ENCODE measurements at places on chromosomes 2 and 18. TPM values are rescaled to one million over a fixed set of nuclear protein-coding genes. Genes with fewer than 3 reads are reported as not detected.

Gene PTMA
- total RNA-seq, result 478 TPM

GRCh38 chr2:12534646-12535263, 182.0 kb upstream of the TRIB2 start:
- H3K27me3 ChIP-seq, result no peaks in the 10 kb centered on the region
- H3K4me1 ChIP-seq, result no peaks in the 10 kb centered on the region
- no peak for DNase-seq

DNA sequence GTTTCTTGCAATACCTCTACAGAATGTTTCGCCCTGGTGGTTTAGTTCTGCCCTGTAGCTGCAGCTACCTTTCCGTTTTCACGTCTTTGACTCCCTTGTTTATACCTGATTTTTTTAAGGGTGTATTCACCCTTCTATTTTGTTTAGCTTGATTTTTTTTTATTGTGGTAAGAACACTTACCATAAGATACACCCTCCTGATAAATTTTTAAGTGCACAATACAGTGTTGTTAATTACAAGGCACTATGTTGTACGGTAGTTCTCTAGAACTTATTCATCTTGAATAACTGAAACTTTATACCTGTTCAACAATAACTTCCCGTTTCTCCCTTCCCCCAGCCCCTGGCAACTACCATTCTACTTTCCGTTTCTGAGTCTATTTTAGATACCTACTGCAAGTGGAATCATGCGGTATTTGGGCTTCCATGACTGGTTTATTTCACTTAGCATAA, 48.9 kb upstream of the NABP1 start:
- H3K27me3 ChIP-seq, result no peaks in the 10 kb centered on the region
- H3K4me3 ChIP-seq, result no peak overlapping the region
- H3K27ac ChIP-seq, result no peak overlapping the region
- no peaks in the 10 kb centered on the region for H3K4me1 ChIP-seq

Gene RAD51AP2
- total RNA-seq, result not detected

DNA sequence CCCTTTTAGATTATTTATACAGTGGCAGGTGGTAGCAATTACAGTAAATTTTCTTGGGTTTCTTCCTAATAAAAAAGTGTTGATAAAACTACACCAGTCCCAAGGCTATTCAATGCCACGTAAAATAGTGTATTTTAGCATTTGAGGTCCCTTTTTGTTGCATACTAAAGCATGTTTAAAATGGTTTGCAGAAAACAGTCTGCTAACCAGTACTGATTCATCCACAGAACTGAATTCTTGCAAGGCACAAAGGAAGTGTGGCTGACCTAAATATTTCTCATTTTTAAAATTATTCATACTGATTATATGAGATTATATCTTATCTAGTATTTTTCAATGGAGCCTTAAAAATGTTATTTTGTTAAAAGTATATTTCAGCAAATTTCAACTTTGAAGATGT, 98.1 kb downstream of the SMAD2 start:
- H3K36me3 ChIP-seq, result peaks cover 2% of the 10 kb centered on the region
- no peak overlapping the region for H3K4me3 ChIP-seq
- H3K27me3 ChIP-seq, result no peaks in the 10 kb centered on the region
- no peak overlapping the region for H3K27ac ChIP-seq

- H3K27me3 ChIP-seq, result no peaks in the 10 kb centered on the region
- no peaks in the 10 kb centered on the region for H3K4me1 ChIP-seq
- no peak for DNase-seq
- H3K36me3 ChIP-seq, result no peaks in the 10 kb centered on the region
Measured at GRCh38 chr2:190986221-190986953, 27.6 kb downstream of the STAT1 start.

DNA sequence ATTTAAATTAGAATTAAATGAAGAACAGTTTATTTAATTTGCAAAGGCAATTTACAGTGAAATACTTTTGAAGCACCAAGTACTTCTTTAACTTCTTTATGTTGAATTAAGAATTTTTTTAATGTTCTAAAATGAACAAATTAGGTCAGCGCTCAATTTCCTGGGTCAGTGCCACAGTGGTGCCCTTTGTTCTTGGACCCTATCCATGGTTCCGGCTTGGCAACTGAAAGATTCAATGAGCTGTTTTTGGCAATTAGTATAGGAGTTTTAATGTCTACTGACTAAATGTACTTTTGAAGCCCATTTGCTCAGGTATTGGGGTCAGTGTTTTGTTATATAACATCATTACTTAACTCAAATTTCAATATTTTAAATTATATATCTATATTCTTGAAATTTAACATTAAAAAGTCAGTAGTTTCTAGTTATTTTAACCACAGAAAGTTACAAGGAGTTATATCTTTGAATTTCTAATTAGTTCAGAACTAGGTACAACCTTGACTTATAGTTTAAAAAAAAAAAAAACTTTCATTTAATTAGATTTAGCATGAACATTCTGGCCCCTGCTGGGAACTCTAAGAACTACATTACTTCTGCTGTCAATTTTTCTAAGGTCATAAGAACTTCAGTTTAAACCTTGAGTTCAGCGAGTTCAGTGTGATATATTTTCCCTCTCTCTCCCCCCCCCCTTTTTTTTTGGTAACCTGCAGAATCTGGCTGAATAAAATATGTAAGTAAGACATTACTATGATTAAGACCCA, 7.6 kb upstream of the MSTN start:
- no peaks in the 10 kb centered on the region for H3K27me3 ChIP-seq
- H3K4me1 ChIP-seq, result peaks cover 4% of the 10 kb centered on the region
- no peak overlapping the region for H3K27ac ChIP-seq
- no peak for DNase-seq
- H3K36me3 ChIP-seq, result no peaks in the 10 kb centered on the region

DNA sequence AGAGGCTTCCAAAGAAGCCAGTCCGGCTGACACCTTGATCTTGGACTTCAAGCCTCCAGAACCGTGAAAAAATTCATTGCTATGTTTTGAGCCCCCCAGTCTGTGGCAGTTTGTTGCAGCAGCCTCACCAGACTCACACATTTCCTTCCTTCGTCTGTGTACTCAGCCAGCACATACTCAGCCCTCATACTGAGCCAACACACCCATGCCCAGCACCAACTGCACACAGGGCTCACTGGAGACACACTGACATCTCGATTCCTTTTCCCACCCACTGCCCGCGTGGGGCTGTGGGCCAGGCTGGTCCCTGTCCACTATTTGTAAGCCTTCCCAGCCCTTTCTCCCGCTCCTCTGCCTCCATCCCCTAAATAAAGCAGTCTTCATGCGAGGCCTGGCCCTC, 24.1 kb upstream of the NMUR1 start:
- H3K36me3 ChIP-seq, result no peaks in the 10 kb centered on the region
- H3K27me3 ChIP-seq, result no peaks in the 10 kb centered on the region
- H3K27ac ChIP-seq, result peak overlapping the region; percentile 86
- no peaks in the 10 kb centered on the region for H3K4me1 ChIP-seq

Gene CPS1
- 0.32 TPM for total RNA-seq

DNA sequence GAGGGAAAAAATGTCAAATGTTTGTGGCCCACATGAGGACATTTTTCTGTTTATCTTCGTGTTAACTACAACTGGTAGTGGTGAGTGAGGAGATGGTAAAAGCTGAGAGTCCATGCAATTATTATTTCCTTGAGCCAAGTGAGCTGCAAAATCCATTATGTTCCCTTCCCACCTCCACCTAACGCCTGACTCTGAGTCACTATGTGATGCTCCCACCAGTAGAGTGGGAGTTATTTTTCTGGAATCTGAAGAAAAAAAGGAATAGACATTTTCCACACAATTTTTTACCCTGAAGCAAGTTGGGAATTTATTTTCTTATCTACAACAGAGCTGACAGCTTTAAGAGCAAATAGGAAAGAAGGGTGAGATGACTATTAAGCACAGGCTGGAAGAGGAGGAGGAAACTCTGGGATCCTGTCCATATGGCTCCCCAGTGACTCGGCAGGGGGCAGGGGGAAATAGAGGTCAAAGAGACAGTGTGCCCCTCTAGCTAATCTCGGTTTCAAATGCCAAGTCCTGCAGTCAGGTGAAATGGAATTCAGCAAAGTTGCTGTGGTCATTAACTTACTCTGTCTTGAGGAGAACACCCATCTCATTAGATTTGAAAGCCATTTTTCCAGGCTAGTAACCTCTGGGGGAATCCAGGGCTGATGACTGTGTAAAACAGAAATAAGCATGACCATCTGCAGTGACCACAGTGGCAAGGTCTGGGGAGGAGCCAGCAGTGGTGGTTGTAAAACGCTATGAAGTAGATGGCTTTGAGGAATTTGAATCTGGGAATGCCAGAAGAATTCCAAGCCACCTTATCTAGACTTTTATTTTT, 463.9 kb downstream of the STK39 start:
- no peak overlapping the region for H3K4me3 ChIP-seq
- no peak overlapping the region for H3K27ac ChIP-seq
- no peaks in the 10 kb centered on the region for H3K27me3 ChIP-seq

DNA sequence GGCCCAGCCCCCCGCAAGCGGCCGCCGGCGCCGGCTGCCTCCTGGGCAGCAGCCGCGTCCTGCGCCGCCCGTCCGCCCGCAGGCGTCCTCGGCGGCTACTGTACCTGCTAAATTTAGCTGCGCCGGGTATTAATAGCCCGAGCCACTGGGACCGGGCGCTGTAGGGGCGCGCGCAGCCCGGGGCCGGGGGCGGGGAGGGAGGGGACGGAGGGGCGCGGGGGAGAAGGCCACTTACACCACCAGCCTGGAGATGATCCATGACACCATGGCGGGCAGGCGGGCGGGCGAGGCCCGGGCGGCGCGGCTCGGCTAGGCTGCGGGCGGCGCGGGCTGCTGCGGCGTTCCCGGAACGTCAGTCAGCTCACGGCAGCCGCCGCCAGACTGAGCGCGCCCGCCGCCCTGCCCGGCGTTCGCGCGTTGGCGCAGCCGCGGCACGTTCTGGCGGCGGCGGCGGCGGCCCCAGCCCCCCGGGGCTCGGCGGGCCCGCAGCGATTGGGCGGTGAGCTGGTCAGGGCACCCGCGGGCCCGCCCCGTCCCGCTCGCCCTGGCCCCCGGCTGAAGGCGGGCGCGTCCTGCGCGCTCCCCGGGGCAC, at the start of gene REEP1:
Gene REEP1 (minus strand): TSS at position 383 of the 592 bp plus-strand sequence. CDS start 116 bp downstream, at position 267.
- H3K27me3 ChIP-seq, result peaks cover 68% of the 10 kb centered on the region
- peak within 1 kb of the TSS; percentile 65 for H3K4me3 ChIP-seq
- no peaks in the 10 kb centered on the region for H3K4me1 ChIP-seq

DNA sequence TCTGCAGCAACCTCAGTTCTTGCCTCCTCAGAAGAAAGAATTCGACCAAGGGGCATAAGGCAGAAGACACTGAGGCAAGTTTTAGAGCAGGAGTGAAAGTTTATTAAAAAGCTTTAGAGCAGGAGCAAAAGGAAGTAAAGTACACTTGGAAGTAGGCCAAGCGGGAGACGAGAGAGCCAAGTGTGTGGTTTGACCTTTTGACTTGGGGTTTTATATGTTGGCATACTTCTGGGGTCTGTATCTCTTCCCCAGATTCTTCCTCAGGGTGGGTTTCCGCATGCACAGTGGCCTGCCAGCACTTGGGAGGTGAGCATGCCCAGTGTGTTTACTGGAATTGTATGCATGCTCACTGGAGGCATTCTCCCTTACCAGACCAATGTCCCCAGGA, 59.3 kb upstream of the ANKRD44 start:
- no peak for DNase-seq
- no peak overlapping the region for H3K4me3 ChIP-seq
- H3K27ac ChIP-seq, result no peak overlapping the region
- H3K27me3 ChIP-seq, result no peaks in the 10 kb centered on the region

GRCh38 chr2:23346029-23346428, 39.0 kb upstream of the KLHL29 start:
- no peaks in the 10 kb centered on the region for H3K27me3 ChIP-seq
- no peak for DNase-seq
- no peak overlapping the region for H3K4me3 ChIP-seq
- no peaks in the 10 kb centered on the region for H3K4me1 ChIP-seq
- H3K27ac ChIP-seq, result no peak overlapping the region

GRCh38 chr2:226037526-226037925, 638.0 kb downstream of the NYAP2 start:
- no peak overlapping the region for H3K4me3 ChIP-seq
- H3K36me3 ChIP-seq, result no peaks in the 10 kb centered on the region
- DNase-seq, result no peak
- H3K4me1 ChIP-seq, result no peaks in the 10 kb centered on the region
- H3K27ac ChIP-seq, result no peak overlapping the region

- DNase-seq, result no peak
- H3K27me3 ChIP-seq, result no peaks in the 10 kb centered on the region
- no peaks in the 10 kb centered on the region for H3K4me1 ChIP-seq
- no peaks in the 10 kb centered on the region for H3K36me3 ChIP-seq
- no peak overlapping the region for H3K4me3 ChIP-seq
Measured at GRCh38 chr2:36535099-36535498, 62.9 kb downstream of the FEZ2 start.

DNA sequence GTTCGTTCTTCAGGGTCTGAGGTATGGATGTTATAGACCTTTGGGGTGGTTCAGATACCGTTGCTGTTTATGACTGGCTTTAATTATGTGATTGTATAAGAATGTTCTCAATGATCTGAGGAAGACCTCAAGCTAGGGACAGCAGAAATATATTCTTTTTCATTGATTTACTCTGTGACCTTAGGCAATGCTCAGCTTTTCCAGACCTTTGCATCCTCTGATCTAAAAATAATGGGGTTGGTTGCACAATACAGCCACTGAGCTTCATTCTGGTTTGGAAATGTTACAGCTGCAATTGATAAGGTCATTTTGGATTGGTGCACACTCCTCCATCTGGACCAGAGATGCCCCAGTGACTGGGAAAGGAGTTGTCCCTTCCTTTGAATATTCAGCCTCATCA, 17.2 kb upstream of the CABYR start:
- DNase-seq, result no peak
- no peaks in the 10 kb centered on the region for H3K4me1 ChIP-seq
- no peak overlapping the region for H3K4me3 ChIP-seq
- H3K27me3 ChIP-seq, result no peaks in the 10 kb centered on the region

- H3K27me3 ChIP-seq, result no peaks in the 10 kb centered on the region
- no peaks in the 10 kb centered on the region for H3K36me3 ChIP-seq
- no peak overlapping the region for H3K27ac ChIP-seq
- H3K4me3 ChIP-seq, result no peak overlapping the region
- no peaks in the 10 kb centered on the region for H3K4me1 ChIP-seq
Measured at GRCh38 chr18:61824733-61825363, 68.0 kb downstream of the RNF152 start.

- no peaks in the 10 kb centered on the region for H3K36me3 ChIP-seq
- no peak for DNase-seq
- no peak overlapping the region for H3K4me3 ChIP-seq
- H3K27ac ChIP-seq, result no peak overlapping the region
- no peaks in the 10 kb centered on the region for H3K27me3 ChIP-seq
Measured at GRCh38 chr2:25619185-25619584, 54.2 kb downstream of the DTNB start.

- no peaks in the 10 kb centered on the region for H3K36me3 ChIP-seq
- H3K4me1 ChIP-seq, result peaks cover 6% of the 10 kb centered on the region
- H3K27me3 ChIP-seq, result no peaks in the 10 kb centered on the region
- DNase-seq, result peak; percentile 72
- peak overlapping the region; percentile 58 for H3K27ac ChIP-seq
Measured at GRCh38 chr2:28683100-28683706, 68.4 kb upstream of the PPP1CB start.

Gene WDR12
- total RNA-seq, result 14.1 TPM

DNA sequence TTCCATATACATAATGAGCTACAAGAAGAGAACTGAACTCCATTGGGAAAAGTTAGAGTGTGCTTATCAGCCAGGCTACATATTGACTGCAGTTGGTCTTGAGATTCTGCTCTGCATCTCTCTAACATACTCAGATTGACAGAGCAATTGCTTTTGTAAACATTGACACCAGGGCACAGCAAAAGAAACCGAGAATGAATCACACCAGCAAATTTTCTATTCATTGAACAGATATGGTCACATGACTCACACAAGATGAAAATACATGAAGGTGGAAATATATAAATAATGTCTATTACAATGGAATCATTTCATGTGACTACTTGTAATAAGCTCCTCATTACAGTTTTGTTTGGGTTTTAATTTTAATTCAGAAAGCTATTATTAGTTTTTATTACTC, 691.9 kb upstream of the TMEFF2 start:
- no peak overlapping the region for H3K27ac ChIP-seq
- no peaks in the 10 kb centered on the region for H3K27me3 ChIP-seq
- H3K4me1 ChIP-seq, result no peaks in the 10 kb centered on the region
- H3K4me3 ChIP-seq, result no peak overlapping the region
- no peaks in the 10 kb centered on the region for H3K36me3 ChIP-seq

Gene ANKRD62
- total RNA-seq, result 1.4 TPM

Gene ALPP
- total RNA-seq, result not detected

All from transverse colon (tissue), 4 donors.